ENCODE measurements at places on chromosomes 13 and 19. TPM values are rescaled to one million over a fixed set of nuclear protein-coding genes. Genes with fewer than 3 reads are reported as not detected.

- no peak overlapping the region for H3K4me3 ChIP-seq
- no peaks in the 10 kb centered on the region for H3K27me3 ChIP-seq
- no peaks in the 10 kb centered on the region for H3K4me1 ChIP-seq
- no peak overlapping the region for H3K27ac ChIP-seq
Observed at GRCh38 chr13:85541476-85541875, 257.7 kb downstream of the SLITRK6 start.

GRCh38 chr19:3499738-3500428 is 591 bp downstream of the DOHH start:
- H3K4me1 ChIP-seq = peaks cover 4% of the 10 kb centered on the region
- H3K27ac ChIP-seq = peak overlapping the region; percentile 91
- H3K27me3 ChIP-seq = no peaks in the 10 kb centered on the region
- no peaks in the 10 kb centered on the region for H3K36me3 ChIP-seq

DNA sequence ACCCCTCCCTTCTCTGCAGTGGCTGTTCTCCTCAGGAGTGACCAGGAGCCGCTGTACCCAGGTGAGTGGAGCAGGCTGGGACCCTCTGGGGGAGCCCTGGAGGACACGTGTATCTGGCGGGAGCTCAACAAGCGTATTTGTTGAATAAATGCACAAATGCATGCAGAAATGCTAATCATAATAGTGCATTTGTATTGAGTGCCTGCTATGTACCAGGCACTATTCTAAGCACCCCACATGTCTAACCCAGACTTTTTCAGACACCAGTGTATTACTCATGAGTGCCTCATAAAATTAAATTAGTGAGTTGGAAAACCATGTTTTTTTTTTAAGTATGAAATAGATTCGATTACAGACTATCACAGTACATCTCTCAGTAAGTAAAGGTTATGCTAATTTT is 7.9 kb downstream of the HPN start:
- no peaks in the 10 kb centered on the region for H3K27me3 ChIP-seq
- no peak overlapping the region for H3K27ac ChIP-seq
- DNase-seq = no peak
- H3K4me3 ChIP-seq = no peak overlapping the region
- no peaks in the 10 kb centered on the region for H3K36me3 ChIP-seq

DNA sequence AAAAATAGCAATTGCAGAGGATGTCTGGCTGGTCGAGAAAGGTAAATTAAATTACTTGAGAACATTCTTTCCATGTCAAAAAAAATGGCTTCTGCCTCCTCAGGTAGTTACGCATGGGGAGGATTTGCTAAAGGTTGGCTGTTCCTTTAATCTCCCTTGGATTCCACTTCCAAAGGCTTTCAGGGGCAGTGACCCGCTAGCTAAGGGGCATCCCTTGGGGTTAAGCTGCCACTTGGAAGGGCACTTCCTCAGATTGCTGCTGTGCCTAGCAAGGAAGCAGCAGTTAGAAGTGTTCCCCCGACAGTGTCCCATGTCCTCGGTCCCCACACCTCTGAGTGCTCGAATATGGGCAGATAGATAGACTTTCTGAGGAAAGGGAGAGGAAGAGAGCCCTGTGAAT is 108.5 kb downstream of the RGCC start:
- no peaks in the 10 kb centered on the region for H3K27me3 ChIP-seq
- H3K4me1 ChIP-seq = peaks cover 27% of the 10 kb centered on the region
- no peaks in the 10 kb centered on the region for H3K36me3 ChIP-seq
- no peak overlapping the region for H3K4me3 ChIP-seq
- no peak overlapping the region for H3K27ac ChIP-seq
- no peak for DNase-seq

- no peaks in the 10 kb centered on the region for H3K27me3 ChIP-seq
- no peak overlapping the region for H3K4me3 ChIP-seq
- H3K27ac ChIP-seq = no peak overlapping the region
- DNase-seq = no peak
- no peaks in the 10 kb centered on the region for H3K4me1 ChIP-seq
Observed at GRCh38 chr13:26525528-26525927, 32.0 kb upstream of the WASF3 start.

GRCh38 chr13:66922444-66922843 is 307.7 kb downstream of the PCDH9 start:
- H3K27ac ChIP-seq = no peak overlapping the region
- H3K4me1 ChIP-seq = no peaks in the 10 kb centered on the region
- H3K27me3 ChIP-seq = no peaks in the 10 kb centered on the region
- no peaks in the 10 kb centered on the region for H3K36me3 ChIP-seq
- no peak overlapping the region for H3K4me3 ChIP-seq
- no peak for DNase-seq

DNA sequence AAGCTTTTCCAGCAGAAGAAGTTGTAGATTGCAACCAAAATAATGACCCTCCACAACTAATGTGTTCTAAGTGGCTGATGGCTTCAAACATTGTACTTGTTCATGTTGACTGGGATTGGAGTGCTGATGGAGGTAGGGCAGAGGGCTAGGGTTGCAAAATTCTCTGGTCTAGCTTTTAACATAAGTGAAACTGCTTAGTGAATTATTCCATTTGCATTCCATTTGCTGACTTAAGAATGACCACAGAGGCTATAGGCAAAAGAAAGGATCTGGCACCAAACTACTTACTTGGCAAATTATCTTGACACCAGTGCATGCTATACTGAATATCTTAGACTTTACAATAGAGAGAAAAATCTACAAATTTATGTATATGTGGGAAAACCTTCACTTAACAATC is 287.0 kb downstream of the FGF9 start:
- H3K27ac ChIP-seq = no peak overlapping the region
- no peaks in the 10 kb centered on the region for H3K36me3 ChIP-seq
- H3K4me3 ChIP-seq = no peak overlapping the region
- no peak for DNase-seq

GRCh38 chr19:32881766-32882165 is 12.2 kb upstream of the SLC7A9 start:
- H3K27me3 ChIP-seq = no peaks in the 10 kb centered on the region
- no peak for DNase-seq
- H3K36me3 ChIP-seq = no peaks in the 10 kb centered on the region

DNA sequence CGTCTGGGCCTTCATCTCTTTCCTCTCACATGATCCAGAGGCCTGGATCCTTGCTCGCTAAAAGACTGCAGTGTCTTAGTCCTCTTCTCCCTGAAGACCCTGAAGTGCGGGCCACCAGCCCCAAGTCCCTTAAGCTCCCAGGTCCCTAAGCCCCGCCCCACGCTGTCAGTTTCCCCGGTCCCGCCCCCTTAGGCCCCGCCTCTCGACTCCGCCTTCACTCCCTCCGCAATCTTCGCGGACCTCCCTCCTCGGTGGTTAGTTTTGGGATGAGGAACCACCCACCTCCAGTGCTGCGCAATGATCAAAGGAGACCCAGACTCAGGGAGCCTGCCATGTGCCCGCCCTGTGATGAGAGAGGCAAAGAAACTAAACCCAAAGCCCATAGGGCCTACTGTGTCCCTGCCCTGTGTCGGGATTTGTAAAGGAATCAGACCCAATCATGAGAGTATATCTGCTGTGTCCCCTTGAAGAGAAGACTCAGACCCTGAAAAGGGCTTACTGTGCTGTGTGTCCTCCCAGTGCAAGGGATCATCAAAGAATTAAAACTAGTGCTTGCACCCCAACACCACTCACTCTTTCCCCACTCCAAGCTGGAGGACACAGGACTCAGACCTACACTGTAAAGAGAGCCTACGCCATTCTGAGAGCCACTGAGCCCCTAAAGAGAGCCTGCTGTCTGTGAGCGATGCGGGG is 3.0 kb upstream of the COX6B1 start:
- peaks cover 16% of the 10 kb centered on the region for H3K4me1 ChIP-seq
- H3K36me3 ChIP-seq = no peaks in the 10 kb centered on the region
- peak overlapping the region; percentile 96 for H3K27ac ChIP-seq
- H3K27me3 ChIP-seq = no peaks in the 10 kb centered on the region
- peak; percentile 84 for DNase-seq
- H3K4me3 ChIP-seq = peak overlapping the region; percentile 30

DNA sequence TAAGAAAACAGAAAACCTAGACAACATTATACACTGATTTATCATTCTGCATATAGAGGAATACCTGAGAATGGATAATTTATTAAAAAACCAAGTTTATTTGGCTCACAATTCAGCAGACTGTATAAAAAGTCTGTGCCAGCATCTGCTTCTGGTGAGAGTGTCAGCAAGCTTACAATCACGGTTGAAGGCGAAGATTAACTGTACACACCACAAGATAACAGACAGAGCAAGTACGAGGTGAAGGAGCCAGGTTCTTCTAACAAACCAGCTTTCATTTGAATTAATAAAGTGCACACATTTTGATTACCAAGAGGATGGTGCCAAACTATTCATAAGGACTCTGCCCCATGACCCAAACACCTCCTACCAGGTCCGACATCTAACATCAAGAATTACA is 28.8 kb downstream of the ZNF91 start:
- no peaks in the 10 kb centered on the region for H3K4me1 ChIP-seq
- no peaks in the 10 kb centered on the region for H3K27me3 ChIP-seq
- no peak overlapping the region for H3K4me3 ChIP-seq
- no peak overlapping the region for H3K27ac ChIP-seq
- peaks cover 39% of the 10 kb centered on the region for H3K36me3 ChIP-seq
- DNase-seq = no peak

- H3K36me3 ChIP-seq = no peaks in the 10 kb centered on the region
- H3K4me3 ChIP-seq = no peak overlapping the region
- no peaks in the 10 kb centered on the region for H3K27me3 ChIP-seq
- no peak overlapping the region for H3K27ac ChIP-seq
Observed at GRCh38 chr13:43094901-43095300, 71.5 kb downstream of the DNAJC15 start.

DNA sequence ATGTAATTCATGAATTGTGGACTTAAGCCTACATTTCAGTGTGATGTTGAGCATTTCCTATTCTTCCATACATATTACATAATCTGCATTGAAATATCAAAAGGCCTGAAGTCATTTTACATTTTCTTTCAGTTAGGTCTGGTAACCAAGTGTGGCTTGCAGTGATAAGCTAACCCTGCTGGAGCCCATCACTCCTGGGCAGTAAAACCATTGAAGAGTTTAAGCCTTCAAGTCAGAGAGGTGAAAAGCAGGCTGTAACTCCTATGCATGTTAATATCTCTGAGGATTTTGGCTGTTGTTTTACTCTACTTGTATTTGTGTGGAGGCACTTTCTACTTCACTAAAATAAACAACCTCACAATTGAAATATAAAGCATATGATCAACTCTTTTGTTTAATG is 248.8 kb downstream of the SLITRK5 start:
- no peaks in the 10 kb centered on the region for H3K36me3 ChIP-seq
- H3K27ac ChIP-seq = no peak overlapping the region
- no peaks in the 10 kb centered on the region for H3K4me1 ChIP-seq
- H3K27me3 ChIP-seq = no peaks in the 10 kb centered on the region
- no peak for DNase-seq
- no peak overlapping the region for H3K4me3 ChIP-seq

DNA sequence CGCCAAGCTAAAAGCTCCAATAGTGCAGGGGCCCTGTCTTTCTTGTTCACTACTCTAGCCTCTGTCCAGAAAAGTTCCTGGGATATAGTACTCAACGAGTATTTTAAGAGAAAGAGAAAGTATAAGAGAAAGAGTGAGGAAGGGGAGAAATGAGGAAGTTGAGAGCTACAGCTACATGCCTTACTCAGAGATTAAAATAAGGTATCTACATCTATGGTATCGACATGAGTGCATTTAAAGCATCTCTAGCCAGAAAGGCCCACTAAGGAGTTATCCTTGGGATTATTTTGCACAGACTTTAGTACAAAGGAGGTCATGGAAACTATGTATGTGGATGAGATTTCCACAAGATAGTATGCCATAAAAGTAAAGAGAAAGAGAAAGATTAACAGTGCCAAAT is 28.5 kb downstream of the MYCBP2 start:
- H3K4me1 ChIP-seq = peaks cover 9% of the 10 kb centered on the region
- no peaks in the 10 kb centered on the region for H3K36me3 ChIP-seq
- DNase-seq = no peak

GRCh38 chr19:48059331-48059730 is 15.5 kb upstream of the CABP5 start:
- no peak overlapping the region for H3K4me3 ChIP-seq
- no peak for DNase-seq
- no peaks in the 10 kb centered on the region for H3K36me3 ChIP-seq
- H3K27me3 ChIP-seq = no peaks in the 10 kb centered on the region
- no peaks in the 10 kb centered on the region for H3K4me1 ChIP-seq
- H3K27ac ChIP-seq = no peak overlapping the region

GRCh38 chr19:8458380-8458779 is 13.6 kb downstream of the HNRNPM start:
- H3K4me1 ChIP-seq = peaks cover 49% of the 10 kb centered on the region
- no peaks in the 10 kb centered on the region for H3K36me3 ChIP-seq
- no peak overlapping the region for H3K4me3 ChIP-seq

DNA sequence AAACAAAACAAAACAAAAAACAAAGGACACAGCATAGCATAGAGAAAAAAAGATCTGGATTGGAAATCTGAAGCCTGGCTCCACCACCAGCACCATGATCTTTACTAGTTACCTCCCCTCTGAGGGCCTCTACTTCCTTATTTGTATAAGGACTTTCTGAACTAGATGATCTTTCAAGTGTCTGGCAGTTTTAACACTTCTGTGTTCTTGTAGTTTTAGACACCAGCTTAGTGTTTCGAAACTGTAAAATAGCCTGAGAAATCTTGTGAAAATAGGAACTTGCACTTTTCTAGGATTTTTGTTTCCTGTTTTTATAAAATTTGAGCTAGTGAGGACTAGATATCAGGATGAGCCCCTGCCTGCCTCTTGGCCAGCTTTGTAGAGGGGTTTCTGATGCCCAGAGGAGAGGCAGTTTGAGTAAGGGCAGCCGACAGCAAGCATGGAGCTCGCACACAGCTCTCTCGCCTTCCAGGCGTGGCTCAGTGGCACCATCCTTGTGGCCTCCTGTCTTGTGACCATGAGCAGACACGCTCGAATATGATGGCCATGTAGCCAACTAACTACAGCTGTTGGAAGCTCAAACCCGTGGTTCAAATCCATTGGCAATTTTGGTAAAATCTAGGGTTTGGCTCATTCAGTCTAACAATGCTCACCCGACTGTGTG is 319.0 kb downstream of the KCNRG start:
- peak; percentile 30 for DNase-seq
- H3K27me3 ChIP-seq = no peaks in the 10 kb centered on the region
- no peak overlapping the region for H3K4me3 ChIP-seq
- no peaks in the 10 kb centered on the region for H3K36me3 ChIP-seq
- H3K4me1 ChIP-seq = peaks cover 14% of the 10 kb centered on the region

GRCh38 chr19:33377586-33378475 is 4.3 kb downstream of the CEBPG start:
- H3K4me1 ChIP-seq = peaks cover 40% of the 10 kb centered on the region
- H3K4me3 ChIP-seq = no peak overlapping the region

- no peaks in the 10 kb centered on the region for H3K36me3 ChIP-seq
- H3K4me1 ChIP-seq = no peaks in the 10 kb centered on the region
- H3K4me3 ChIP-seq = no peak overlapping the region
- DNase-seq = no peak
Observed at GRCh38 chr19:21617740-21618339, 112.4 kb downstream of the ZNF429 start.

Gene NLRP9
- not detected for total RNA-seq

Gene PHF11
- 17.7 TPM for total RNA-seq

Gene KLK8
- total RNA-seq = 0.87 TPM

Gene NCCRP1
- total RNA-seq = 1.6 TPM

Gene CTXN1
- 4.3 TPM for total RNA-seq

All from hepatocyte (in vitro differentiated cells).